NCI-H748 treated with DMSO at 0.1 percent for 48 hours (cell line): ENCODE measurements at places on chromosomes 4 and X.

GRCh38 chr4:23015821-23016220 is 323.1 kb downstream of the GBA3 start:
- DNase-seq, result no peak

DNA sequence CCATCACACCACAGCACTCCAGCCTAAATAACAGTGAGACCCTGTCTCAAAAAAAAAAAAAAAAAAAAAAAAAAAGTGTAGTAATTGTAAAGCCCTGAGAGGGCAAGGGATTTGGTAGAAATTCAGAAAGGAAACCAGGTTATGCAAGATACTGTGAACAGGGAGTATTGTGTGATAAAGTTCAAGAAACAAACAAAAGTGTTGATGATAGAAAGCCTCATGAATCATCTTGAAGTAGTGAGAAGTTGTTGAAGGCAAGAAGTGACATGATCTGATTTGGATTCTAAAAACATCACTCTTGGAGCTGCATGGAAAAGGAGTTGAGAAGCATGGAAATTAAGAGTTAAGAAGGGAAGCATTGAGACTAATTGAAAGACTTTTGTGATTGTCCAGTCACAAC is 102.2 kb downstream of the RAP1GDS1 start:
- DNase-seq, result no peak

DNA sequence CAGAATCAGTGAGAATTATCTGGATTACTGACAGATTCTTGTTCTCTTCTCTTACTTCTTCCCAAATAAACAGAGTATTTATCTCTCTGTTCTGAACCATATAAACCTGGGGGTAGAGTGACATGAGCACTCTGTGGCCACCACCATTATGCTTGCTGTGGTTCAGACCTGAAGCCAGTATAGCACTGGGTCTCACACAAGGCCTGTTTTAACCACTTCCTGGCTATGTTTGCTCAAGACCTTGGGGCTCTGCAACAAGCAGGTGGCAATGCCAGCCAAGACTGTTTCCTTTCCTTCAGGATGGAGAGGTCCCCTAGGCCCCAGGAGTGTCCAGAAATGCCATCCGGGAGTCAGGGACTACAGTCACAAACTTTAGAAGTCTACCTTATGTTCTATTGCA is 21.7 kb upstream of the HEPH start:
- no peak for DNase-seq

DNA sequence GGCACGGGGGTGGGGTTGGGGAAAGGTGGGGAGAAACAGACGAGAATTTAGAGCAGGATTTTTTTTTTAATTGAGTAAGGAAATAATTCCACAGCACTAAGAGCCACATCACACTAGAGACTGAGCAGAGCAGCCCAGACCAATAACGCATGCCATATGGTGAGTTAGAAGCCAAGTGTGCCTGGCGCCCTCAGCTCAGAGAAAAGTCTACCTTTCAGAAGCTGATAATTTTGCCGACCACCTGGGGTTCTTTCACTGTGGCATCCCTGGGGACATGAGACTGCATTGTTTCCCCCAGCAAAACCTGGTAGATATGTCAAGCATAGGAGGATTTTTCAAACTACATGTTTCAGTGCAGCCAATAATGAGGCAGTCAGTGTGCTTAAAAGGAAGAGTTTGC is 516.8 kb downstream of the SMARCA1 start:
- DNase-seq, result no peak

- no peak for DNase-seq
Measured at GRCh38 chrX:119853444-119853843, 681 bp upstream of the UPF3B start.

DNA sequence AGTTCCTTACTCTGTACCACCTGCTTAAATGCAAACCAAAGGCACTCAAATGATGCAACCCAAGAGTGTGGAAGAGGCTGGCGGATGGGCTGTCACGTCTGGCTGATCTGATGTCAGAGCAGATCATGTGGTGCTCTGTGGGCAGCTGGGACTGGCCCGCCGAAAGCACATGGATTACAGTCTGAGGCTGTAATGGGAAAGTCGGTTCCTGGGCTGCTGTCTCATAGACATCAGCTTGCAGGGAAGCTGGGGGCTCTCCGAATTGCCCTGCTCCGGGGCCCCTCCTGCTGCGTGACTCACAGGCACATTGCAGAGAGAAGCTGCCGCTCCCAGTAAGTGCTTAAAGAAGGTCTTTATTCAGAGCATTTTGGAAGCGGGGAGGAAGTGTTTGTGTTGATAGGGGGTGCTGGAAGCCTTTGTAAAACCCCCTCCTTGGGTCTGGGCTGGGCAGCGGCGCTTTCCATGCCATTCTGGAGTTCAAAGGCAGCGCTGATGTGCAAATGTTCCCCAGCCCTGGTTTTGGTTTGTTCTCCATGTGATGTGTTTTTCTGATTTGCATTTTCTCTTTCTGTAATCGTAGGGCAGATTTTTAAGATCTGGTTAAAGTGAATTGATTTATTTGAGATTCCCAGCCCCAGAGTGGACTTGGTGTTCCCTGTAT is 181.1 kb downstream of the LARP7 start:
- DNase-seq, result peak; percentile 44

DNA sequence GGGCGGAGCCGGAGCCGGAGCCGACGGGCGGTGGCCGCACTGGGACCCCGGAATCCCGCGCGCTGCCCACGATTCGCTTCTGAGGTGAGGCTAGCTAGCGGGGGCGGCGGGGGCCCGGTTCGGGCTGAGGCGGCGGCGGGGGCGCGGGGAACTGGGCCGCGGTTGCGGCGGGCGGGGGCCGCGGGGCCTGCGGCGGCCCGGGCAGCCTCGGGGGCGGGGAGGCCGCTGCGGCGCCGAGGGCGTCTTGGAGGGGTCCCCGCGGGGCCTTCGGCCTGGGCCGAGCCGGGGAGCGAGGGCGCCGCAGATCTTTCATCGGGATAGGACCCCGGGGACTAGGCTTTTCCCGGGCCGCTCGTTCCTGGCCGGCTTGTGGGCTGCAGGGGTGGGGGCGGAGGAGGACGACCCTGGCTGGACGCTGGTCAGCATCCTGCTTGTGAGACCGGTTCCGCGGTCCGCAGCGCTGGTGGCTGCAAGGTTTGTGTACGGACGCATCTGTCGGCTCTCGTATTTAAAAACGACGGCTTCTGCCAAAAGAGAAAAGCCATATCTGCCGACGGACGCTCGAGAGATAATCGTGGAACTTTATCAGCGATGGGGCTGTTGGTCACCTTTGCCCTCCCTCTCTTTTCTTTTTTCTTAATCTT is 419 bp downstream of the ADD1 start:
- no peak for DNase-seq
